ENCODE measurements at places on chromosomes 1 and 21.

- DNase-seq = no peak
Measured at GRCh38 chr21:29674343-29674742, 265.5 kb downstream of the GRIK1 start.

DNA sequence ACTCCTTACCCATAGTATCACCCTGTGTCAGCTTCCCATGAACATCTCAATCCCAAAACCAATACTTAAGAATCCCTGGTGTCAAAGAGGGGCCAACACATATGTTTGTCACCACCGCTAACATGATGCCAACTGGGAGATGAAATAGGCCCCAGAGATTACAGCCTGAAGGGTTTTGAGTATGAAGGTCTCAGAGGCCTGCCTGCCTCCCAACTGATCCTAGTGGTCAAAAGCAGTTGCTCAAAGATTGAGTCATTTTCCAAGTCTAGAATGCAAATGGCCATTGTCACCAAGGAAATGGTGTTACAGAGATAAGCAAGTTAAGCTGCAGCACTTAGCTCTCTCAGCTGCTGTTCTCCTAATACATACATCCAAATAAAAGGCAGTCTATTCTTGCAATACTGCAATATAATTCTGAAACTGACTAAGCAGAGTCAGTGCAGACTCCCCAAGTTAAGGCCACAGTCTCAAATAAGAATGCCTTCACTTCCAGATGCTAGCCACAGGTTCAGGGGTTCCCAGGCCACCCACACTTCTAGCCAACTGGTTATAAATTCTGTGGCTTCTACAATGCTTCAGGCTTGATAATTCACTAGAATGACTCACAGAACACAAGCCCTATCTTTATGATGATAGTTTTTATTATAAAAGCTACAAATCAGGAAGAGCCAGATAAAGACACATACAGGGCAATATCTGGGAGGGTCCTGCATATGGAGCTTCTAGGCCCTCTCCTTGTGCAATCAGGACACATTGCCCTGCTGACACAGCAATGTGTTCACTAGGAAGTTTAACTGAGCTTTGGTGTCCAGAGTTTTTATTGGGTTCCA, 18.7 kb downstream of the DUSP10 start:
- DNase-seq = no peak

DNA sequence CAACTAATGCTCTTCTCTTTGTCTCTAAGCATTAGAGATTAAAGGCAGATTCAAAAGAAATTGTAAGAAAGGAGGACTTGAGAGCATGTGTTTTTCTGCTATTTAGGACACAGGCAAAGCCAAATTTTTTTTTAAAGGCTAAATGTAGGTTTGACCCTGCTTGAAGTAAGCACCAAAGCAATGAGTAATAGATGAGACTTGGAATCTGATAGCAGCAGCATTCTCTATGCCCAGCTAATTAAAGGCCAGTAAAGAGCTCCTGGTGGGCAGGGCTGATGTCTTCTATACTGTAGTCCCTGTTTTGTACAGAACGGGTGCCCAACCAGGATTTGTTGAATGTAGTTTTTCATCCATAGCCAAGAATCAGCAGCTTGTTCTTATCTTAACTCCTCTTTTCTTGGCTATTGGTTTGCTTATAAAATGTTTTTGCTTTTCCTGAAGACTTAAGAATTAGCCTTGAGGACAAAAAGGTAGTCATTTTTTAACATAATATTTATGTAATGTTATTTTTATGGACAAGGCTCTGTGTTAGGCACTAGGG, 179.6 kb downstream of the LMO4 start:
- DNase-seq = no peak

GRCh38 chr1:109091839-109092193, 1.3 kb downstream of the TMEM167B start:
- no peak for DNase-seq

DNA sequence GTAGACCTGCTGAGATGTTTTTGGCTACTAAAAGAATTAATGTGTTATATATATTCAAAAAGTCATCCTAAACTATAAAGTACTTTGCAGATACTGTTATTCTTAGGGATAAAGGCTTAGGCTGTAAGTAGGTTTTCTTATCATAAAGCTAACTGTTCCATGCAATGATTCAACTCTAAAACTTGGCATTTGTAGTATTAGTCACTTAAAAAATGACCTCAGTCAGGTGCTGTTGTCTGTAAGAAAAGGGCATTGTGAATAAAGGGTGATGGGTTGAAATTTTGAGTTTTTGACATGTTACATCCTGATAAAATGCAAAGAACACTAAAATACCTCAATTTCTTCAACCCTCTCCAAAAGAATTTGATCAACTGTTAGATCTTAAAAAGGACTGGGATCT, 32.9 kb downstream of the ADCY10 start:
- no peak for DNase-seq

GRCh38 chr1:218382261-218382660, 37.1 kb downstream of the TGFB2 start:
- DNase-seq = no peak

DNA sequence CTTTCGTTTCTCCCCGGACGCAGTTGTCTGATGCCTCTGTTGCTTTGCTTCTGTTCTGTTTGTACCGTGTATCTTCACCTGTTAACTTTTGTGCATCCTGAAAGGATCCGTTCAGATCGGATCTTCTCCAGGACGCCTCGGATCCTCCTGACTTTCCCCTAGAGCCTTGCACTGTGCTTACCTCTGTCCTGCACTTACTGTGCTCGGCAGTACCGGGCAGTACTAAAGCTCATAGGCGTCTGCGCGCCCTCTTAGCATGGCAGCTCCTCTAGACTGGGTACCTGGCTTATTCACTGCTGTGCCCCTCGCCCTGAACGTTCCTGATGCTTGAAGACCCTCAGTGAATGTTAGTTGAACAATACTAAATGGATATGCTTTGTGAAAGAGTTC, 934 bp downstream of the SCP2 start:
- DNase-seq = no peak

DNA sequence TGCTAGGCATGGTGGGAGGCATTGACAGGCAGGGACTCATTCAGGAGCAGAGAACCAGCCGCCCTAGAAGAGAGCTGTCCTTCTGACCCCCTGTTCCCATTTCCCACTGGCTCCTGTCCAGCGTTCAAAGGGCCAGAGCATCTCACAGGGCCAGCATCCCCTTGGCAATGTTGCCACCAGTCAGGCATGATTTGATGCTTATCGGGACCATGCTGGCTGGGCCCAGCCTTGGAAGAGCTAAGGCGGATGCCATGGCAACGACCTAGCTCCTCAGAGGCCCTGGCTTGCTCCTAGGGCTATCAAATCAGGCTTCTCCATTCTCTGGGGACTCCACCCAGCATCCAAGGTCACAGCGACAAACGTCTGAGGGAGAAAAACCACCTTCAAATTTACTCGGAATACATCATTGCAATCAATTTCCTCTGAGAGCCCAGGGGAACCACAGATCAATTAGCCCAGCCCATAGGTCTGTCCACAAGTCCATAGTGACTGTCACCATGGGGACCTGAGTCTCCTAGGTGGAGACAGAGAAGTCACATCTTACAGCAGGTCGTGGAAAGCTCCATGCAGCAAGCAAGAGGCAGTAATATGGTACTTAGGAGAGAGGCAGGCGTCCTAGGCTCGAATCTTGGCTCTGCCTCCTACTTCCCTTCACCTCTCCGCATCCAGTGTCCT, 14.1 kb upstream of the VWA5B1 start:
- DNase-seq = no peak

GRCh38 chr1:76494807-76495206, 372.5 kb upstream of the ST6GALNAC5 start:
- no peak for DNase-seq

GRCh38 chr1:114113411-114114184, 40.1 kb downstream of the SYT6 start:
- DNase-seq = no peak

DNA sequence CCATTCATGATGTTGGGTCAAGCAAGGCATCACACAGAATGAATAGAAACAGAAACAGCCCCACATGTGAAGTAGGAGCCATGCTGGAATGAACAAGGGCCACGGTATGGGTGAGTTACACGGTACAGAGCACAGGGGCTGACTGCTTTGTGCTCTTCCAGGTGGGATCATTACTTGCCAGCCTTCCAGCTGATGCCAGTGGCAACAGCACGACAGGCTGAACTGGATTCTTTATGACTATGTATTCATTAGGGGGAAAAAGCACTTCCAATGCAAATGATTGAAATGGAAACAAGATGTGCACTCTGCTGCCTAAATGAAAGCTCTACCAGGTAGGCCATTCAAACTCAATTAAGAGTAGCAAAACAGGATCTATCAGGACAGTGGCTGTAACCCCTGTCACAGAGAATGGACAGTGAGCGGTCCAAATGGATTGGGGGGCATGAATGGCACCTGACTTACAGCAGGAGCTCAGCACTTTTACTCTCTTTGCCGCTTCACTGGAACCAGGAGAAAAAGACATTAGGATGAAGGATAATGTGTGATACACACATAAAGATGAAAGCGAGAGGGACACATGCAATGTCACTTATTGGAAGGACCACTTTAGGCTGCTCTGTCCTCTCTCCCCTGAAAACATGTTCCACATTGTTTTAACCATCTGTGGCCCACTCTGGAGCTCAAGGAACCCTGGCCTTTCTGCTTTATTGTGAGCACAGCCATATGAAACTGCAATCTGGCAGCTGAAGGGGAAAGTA, 23.4 kb upstream of the IRF2BP2 start:
- DNase-seq = no peak

GRCh38 chr21:34242973-34243372, 120.8 kb upstream of the KCNE2 start:
- no peak for DNase-seq

DNA sequence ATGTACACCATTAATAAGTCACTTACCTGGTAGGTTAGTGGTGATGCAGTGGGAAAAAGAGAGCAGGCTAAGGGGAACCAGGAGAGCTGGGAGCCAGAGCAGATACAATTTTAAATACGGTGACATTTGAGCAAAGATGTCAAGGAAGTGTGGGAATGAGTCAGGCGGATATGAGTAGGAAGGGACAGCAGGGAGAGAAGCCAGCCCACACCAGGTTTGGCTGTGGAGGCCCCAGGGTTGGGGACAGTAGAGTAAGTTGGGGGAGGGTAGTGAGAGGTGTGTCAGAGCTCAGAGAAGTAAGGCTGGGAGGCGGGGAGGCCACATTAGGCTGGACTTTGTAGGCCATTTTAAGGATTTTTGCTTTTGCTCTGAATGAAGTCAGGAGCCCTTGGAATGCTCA, 482.0 kb downstream of the DISC1 start:
- no peak for DNase-seq

DNA sequence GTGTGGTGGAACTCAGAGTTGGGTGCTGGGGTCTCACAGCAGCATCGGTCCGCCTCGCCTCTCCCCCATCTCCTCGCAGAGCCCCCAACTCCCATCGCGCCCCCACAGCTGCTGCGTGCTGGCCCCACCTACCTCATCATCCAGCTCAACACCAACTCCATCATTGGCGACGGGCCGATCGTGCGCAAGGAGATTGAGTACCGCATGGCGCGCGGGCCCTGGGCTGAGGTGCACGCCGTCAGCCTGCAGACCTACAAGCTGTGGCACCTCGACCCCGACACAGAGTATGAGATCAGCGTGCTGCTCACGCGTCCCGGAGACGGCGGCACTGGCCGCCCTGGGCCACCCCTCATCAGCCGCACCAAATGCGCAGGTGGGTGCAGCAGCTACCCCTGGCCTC, 24.2 kb downstream of the PTPRU start:
- DNase-seq = no peak

- DNase-seq = no peak
Measured at GRCh38 chr1:204587621-204588020, 71.4 kb downstream of the MDM4 start.

- DNase-seq = no peak
Measured at GRCh38 chr21:32547018-32547417, 38.3 kb downstream of the TCP10L start.

DNA sequence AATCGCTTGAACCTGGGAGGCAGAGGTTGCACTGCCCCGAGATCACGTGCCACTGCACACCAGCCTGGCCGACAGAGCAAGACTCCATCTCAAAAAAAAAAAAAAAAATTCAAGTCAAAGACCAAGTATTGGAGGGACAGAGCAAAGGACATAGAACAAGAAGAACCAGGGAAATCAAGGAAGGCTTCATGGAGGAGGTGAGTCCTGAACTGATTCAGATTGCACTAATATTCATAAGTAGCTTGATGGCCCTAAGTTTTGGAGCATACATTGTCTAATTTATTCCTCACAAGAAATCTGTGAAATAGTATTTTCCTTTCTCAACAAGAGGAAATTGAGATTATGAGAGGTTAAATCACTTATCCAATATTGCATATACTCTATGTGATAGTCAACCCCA, 3.9 kb upstream of the PRR9 start:
- DNase-seq = no peak

DNA sequence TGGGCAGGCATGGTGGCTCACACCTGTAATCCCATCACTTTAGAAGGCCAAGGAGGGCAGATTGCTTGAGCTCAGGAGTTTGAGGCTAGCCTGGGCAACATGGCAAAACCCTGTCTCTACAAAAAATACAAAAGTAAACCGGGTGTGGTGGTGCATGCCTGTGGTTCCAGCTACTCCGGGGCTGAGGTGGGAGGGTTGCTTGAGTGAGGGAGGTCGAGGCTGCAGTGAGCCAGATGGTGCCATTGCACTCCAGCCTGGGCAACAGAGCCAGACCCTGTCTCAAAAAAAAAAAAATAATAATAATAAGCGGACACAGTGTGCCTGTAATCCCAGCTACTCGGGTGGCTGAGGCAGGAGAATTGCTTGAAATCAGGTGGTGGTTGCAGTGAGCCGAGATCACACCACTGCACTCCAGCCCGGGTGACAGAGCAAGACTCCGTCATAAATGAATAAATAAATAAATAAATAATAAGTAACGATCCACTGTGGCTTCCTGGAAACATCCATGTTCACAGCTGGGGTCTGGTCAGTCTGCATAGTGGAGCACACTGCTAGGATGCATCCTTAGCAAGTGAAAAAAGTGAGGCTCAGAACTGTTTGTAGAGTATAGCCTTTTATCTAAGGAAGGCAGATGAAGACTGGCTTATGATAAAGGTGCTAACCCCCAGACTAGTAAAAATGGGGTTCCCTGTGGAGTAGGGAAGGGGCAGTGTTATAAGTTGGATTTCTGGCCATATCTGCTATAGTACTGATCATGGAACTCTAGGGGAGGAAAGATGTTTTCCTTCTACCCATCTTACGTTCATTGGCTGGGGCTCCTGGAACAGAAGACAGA, 15.7 kb downstream of the PKNOX1 start:
- no peak for DNase-seq

DNA sequence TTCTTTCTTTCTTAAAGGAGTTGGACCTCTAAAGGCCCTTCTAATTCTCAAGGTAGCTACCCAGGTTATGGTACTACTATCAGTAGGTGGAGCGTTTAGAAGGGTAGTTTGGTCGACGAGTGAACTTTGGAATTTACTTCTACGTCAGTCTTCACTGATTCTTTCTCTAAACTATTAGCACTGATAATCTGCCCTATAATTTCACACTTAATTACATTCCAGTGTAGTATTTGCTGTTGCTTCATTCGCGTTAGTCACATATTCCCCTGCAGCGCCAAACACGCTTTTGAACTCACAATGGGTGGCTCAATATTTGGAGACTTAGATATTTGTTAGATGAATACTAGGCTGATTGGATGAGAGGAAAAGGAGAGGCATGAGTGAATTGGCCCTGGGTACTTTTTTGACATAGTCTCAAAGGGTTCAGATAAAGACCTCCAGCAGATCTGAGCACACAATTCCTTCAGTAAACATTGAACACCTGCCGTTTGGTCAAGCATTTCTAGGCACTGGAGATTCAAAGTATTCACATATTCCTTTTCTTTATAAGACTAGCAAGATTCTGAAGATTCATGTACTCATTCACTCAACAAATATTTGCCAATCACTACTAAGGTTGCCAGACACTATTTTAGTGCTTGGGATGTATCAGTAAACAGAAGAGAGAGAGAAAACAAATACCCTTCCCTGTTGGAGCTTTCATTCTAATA, 929 bp upstream of the FOXJ3 start:
- no peak for DNase-seq

- no peak for DNase-seq
Measured at GRCh38 chr1:116165572-116165971, 54.4 kb downstream of the MAB21L3 start.
